ENCODE measurements at places on chromosomes 16 and 17.

DNA sequence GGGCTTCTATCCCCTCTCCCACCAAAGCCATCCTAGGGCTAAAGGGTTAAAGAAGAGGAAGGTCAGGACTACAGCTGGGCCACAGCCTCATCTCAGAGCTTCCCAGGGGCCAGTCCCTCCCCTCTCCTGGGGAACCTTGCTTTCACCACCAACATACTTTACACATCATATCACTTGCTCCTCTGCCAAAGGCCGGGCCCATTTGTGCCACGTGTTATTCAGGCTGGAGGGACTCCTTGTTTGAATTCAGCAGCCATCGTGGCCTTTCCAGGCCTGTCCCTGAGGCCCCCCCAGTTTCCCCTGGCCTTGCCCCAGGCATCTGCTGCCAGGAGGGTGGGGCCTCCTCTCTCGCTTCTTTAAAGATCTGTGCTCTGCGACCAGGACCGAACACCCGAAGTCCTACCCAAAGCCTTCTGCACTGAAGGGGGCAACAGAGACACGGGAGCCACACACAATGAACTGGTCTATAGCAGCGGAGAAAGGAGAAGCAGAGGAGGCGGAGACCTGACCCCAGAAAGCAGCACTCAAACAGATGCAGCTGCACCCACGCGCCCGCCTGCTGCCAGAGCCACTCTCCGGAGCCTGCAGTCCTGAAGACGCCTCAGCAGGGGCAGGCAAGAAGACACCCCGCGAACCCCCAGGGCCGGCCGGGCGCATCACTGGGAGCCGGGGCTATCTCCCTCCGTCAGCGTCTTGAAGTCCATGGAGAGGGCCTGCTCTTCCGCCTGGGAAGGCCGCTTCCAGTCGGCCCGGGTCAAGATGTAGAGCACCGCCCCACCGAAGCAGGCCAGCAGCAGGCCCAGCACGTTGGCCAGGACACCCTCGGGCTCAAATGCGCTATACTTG is 12.1 kb downstream of the CYB561 start:
- peak; percentile 78 for DNase-seq

DNA sequence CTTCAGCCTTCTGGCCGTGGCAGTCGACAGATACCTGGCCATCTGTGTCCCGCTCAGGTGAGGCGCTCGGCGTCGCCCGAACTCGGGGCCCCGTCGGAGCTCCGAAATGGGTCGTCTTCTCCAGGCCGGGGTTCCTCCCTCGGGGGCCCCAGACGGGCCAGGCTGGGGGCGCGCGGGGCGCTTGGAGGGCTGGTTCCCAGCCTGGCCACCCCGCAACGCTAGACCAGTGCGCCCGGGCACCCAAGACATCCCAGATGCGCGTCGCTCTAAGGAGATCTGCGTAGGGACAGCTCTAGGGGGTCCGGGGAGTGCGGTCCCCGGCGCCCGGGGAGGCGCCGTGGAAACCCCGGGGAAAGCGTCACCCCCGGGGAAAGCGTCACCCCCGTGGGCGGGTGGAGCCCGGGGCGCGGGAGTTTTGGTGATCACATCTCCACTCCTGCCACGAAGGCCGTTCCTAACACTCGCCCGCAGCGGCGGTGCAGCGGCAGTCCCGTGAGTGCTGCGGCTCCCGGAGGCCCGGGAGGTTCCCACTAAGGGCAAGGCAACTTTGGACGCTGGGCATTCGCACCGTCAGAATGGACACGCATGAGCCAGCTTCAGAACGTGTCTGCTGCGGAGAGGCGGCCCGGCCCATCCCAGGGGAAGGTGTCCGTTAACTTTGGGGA is 729 bp downstream of the ADORA2B start:
- DNase-seq = peak; percentile 26

GRCh38 chr16:11781773-11782172 is 15.3 kb downstream of the ZC3H7A start:
- DNase-seq = no peak

DNA sequence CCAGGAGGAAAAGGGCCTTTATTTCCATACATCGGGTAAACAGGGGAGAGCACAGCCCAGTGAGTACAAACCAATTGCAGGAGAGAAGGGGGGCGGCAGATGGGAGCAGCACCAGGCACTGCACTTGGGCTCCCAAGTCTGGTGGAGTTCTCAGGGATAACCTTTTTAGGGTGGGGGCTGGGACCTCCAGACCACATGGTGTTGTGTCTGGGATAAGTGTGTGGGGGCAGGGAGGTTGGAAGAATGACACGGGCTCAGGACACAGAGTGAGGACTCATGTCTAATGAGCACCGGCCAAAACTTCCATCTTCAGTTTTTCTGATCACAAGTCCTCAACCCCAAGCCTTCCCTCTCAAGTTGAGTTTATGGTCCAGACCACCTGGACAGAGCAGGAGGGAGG is 30.6 kb downstream of the PIPOX start:
- DNase-seq = no peak

DNA sequence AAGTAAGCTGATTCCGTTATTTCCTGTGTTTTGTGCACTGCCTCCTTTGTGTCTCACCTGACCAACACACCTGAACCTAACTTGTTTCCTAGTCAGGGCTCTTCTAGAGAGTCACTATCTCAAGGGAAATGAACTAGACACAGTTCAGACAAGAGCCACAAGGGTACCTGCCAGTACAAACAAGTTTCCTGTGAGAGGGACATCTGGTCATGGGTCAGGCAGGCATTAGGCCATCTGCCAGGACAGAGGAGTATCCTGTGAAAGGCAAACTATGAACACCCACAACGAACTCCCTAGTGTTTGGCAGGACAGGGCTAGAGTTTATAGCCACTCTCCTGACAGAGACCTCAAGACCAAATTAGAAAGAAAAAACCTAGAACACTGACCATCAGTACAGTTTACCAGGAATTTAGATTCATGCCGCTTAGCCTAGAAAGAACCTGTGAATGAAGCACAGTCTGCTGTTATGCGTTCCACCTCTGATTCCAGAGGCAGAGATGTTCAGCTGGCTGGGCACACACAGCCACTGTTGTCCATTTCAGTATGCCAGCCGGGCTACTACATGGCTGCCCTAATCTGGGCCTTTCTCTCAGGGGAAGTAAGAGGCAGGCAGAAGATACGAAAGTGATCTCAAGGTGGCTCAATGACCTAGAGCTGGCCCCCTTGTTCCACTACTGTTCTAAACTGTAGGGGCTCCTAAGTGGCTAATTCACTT is 20.7 kb upstream of the GLG1 start:
- DNase-seq = peak; percentile 20

DNA sequence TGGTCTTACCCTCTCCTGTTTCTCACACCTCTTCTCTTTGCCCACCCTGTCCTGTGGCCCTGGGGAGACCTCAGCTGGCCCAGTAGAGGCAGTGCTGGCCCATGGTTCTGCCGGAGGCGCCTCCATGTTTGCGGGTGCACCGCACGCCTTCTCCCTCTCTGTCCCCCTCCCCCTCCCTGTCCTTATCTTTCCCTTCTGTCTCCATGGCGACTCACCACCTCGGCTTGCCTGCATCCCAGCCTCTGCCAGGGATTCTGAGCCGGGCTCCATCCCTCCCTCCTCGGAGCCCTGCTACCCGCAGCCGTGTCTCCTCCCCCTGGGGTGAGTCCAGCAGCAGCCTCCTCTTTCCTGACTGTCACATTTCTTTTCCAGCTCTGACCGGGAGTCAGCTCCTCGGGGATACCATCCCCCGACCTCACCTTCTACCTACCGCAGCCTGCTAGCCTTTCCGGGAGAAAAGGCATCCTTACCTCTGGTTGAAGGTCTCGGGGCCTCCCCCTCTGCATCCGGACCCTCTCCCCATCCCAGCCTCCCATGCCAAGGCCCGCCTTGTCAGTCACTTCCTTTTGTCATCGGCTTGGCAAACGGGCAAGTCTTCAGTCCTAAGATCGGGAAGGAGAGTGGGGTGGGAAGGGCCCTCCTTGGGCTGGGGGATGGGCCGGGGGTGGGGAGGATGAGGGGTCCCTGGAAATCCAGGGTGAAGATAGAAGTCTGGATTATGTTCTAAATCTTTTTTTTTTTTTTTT is at the start of gene RNF112:
Gene RNF112, plus strand, starts transcription at position 358 of the 746 bp plus-strand sequence. Its CDS starts 177 bp downstream, at position 535.
- peak; percentile 39 for DNase-seq

- peak; percentile 50 for DNase-seq
These were observed 7.3 kb downstream of the ABI3 start for GRCh38 chr17:49217651-49218413.

GRCh38 chr17:51814521-51814920 is 344.0 kb downstream of the CA10 start:
- DNase-seq = no peak

GRCh38 chr16:31386157-31386984 is 6.8 kb upstream of the ITGAD start:
- no peak for DNase-seq

- DNase-seq = peak; percentile 50
These were observed 42.6 kb downstream of the KLHDC4 start for GRCh38 chr16:87723226-87723623.

- DNase-seq = no peak
These were observed 7.3 kb downstream of the SLC52A1 start for GRCh38 chr17:5027916-5028315.

DNA sequence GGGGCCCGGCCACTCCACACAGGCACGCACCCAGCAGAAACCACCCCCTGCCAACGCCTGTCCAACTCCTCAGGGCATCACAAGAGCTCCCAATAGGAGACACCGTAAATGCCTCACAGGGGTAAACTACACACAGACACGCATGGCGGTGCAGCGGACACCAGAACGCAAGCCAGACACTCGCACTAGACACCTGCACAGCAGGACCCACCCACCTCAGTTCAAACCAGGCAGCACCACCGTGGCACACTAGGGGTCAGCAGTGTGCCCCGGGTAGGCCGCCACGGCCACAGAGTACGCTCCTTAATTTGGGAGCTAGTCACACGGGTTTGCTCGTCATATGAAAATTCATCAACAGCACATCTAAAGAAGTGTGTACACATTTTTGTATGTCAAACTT is 3.4 kb downstream of the SLC38A10 start:
- DNase-seq = peak; percentile 66

GRCh38 chr17:57259306-57259705 is 3.0 kb downstream of the MSI2 start:
- no peak for DNase-seq

DNA sequence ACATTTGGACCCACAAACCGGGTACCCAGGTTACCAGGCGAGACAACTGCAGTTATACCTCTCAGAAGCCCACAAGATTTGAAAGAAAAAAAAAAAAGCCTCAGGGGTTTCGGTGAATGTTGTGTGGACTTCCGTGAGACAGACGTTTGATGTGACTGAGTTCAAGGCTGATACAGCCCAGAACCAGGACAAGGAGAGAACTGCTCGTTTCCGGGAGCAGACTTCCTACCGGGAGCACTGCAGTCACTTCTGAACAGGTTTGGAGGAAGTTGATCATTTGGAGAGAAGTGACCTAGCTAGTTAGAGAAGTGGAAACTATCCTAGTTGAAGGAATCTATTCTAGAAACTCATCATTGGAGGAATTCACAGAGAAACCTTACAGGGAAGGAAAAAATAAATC is 847 bp downstream of the CKLF start:
- DNase-seq = no peak

GRCh38 chr16:18062713-18063112 is 273.8 kb downstream of the NPIPA8 start:
- no peak for DNase-seq

GRCh38 chr16:74997042-74997491 is 1.8 kb upstream of the ZNRF1 start:
- no peak for DNase-seq
